ENCODE measurements at places on chromosomes 2 and 18. TPM values are rescaled to one million over a fixed set of nuclear protein-coding genes. Genes with fewer than 3 reads are reported as not detected.
A peak's percentile ranks its signal among the peaks of the same experiment; 100 is the strongest.

The LIMS3 gene
- total RNA-seq: not detected

The TUBA3E gene
- total RNA-seq: not detected

The KCNJ3 gene
- total RNA-seq: 0.17 TPM

The GNAL gene
- 0.61 TPM for total RNA-seq

The SOWAHC gene
- 19.1 TPM for total RNA-seq

The SLC5A6 gene
- 42.3 TPM for total RNA-seq

DNA sequence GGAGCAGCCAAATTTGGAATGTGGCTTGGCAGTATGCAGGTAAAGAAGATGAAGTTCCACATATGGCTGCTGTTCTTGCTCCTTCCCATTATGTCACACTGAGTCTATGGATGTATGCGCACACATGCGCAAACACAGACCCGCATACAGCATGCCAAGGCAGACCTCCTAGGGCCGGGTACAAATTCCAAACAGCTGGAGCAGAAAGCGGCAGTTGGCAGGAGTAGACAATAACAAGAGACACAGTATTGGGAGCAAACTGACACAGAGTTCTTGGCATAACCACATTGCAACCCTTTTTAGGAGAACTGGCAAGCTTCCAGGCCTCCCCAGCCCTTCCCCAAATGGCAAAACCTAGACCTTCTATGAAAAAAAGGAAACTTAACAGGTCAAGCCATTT, 268.9 kb downstream of the SP3 start:
- DNase-seq: no peak
- no peaks in the 10 kb centered on the region for H3K36me3 ChIP-seq
- H3K4me3 ChIP-seq: no peak overlapping the region

DNA sequence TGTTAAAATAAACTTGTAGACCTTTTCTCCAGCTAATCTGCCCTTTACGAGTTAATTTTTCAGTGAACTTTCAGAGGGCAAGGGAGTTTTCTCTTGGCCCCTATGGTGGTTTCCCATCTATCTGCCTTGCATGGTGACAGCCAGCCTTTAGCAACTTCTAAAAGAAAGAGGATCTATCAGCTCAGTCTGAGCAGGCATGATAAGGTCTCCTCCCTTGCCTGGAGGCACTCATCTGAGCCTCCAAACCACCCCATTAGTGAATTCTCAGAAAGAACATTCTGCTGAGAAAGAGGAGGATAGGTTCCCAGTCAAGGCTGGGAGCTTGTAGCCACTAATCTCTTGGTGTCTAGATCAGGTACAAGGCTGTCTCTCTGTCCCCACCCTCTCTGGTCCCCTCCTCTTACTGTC, 10.7 kb upstream of the GYPC start:
- H3K36me3 ChIP-seq: no peaks in the 10 kb centered on the region
- no peaks in the 10 kb centered on the region for H3K27me3 ChIP-seq
- no peaks in the 10 kb centered on the region for H3K4me1 ChIP-seq
- H3K27ac ChIP-seq: no peak overlapping the region
- DNase-seq: no peak
- H3K4me3 ChIP-seq: no peak overlapping the region

- H3K4me3 ChIP-seq: no peak overlapping the region
- no peaks in the 10 kb centered on the region for H3K4me1 ChIP-seq
- no peaks in the 10 kb centered on the region for H3K27me3 ChIP-seq
- H3K27ac ChIP-seq: no peak overlapping the region
These were observed 7.1 kb upstream of the CERS6 start for GRCh38 chr2:168448980-168449379.

DNA sequence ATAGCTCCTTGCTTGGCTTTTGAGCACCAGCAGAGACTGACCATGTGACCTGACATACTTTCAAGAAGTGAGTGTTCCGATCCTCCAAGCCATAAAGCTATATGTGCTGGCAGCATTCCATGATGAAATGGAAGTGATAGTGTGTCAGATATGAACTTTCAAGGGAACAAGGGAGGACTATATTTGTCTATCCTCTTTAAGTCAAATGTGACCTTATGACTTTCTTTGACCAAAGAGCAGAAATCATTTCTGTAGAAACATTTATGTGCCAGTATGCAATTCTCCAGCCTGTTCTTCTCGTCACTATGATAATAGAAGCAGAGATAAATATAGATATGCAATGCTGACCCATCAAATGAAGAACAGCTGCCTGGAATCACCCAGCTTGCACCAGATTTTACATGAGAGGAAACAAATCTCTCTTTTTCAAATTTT, 14.4 kb downstream of the HYCC2 start:
- H3K36me3 ChIP-seq: peaks cover 15% of the 10 kb centered on the region
- no peak overlapping the region for H3K4me3 ChIP-seq
- DNase-seq: no peak
- peaks cover 22% of the 10 kb centered on the region for H3K4me1 ChIP-seq

GRCh38 chr2:205704127-205704741, 21.9 kb downstream of the NRP2 start:
- H3K27ac ChIP-seq: no peak overlapping the region
- no peaks in the 10 kb centered on the region for H3K36me3 ChIP-seq
- no peak overlapping the region for H3K4me3 ChIP-seq
- peaks cover 49% of the 10 kb centered on the region for H3K4me1 ChIP-seq
- H3K27me3 ChIP-seq: no peaks in the 10 kb centered on the region

DNA sequence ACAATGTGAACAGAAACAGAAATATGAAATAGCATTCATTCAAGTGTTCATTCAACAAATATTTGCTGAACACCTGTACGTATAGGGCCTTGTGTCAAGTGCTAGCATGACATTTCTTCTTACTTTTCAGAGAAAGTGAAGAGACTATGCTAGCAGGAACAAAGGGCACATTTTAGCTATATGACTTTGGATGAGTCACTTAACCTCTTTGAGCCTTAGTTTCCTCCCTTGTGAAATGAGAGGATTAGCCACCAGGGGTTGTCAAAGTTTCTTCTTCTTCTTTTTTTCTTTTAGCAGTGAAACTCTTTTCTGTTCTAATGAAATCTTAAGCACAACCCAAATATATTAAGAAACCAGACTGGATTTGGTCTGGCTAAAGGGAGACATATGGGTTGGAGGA, 53.1 kb downstream of the FIGN start:
- no peaks in the 10 kb centered on the region for H3K36me3 ChIP-seq
- H3K4me3 ChIP-seq: no peak overlapping the region
- H3K27ac ChIP-seq: no peak overlapping the region

DNA sequence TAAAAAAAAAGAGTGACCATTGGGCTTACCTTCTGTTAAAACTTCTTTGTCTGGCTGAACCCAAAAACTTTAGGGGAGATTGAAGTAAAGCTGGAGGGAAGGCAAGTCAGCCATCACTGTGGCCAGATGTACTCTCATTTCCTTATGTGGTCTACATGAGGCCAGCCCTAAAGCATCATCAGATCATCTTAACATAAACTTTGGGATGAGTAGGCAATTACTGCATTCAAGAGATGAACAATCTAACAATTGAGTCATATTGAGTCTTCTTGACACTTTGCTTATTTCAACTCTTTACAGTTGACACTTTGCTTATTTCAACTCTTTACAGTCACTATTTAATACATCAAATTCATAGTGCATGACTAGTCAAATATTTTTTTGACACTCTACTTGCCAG, 155.6 kb downstream of the QPCT start:
- H3K27me3 ChIP-seq: no peaks in the 10 kb centered on the region
- DNase-seq: no peak
- H3K4me1 ChIP-seq: no peaks in the 10 kb centered on the region
- no peak overlapping the region for H3K4me3 ChIP-seq
- H3K36me3 ChIP-seq: no peaks in the 10 kb centered on the region

- H3K4me1 ChIP-seq: peaks cover 28% of the 10 kb centered on the region
- H3K4me3 ChIP-seq: no peak overlapping the region
- peaks cover 5% of the 10 kb centered on the region for H3K36me3 ChIP-seq
These were observed 218.1 kb downstream of the WDR7 start for GRCh38 chr18:56869189-56869777.

- no peak overlapping the region for H3K27ac ChIP-seq
- no peak overlapping the region for H3K4me3 ChIP-seq
- H3K27me3 ChIP-seq: no peaks in the 10 kb centered on the region
- no peaks in the 10 kb centered on the region for H3K36me3 ChIP-seq
These were observed 96.3 kb upstream of the TANK start for GRCh38 chr2:161063946-161064306.

DNA sequence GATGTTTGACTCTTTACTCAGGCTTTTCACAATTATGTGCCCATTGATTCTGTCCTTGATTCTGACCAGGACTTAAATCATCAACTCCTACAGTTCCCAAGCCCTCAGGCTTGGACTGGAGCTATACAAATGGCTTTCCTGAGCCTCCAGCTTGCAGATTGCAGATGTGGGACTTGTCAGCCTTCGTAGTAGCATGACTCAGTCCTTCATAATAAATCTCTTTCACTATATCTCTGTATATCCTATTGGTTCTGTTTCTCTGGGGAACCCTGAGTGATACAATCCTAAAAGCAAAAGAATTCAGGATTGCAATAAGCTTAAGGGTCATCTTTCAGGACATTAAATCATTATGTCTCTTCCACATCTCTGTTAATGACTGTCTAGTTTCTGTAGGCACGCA, 356.6 kb downstream of the RIT2 start:
- no peak for DNase-seq
- H3K4me1 ChIP-seq: no peaks in the 10 kb centered on the region
- no peaks in the 10 kb centered on the region for H3K27me3 ChIP-seq
- no peak overlapping the region for H3K4me3 ChIP-seq
- no peak overlapping the region for H3K27ac ChIP-seq
- H3K36me3 ChIP-seq: no peaks in the 10 kb centered on the region

DNA sequence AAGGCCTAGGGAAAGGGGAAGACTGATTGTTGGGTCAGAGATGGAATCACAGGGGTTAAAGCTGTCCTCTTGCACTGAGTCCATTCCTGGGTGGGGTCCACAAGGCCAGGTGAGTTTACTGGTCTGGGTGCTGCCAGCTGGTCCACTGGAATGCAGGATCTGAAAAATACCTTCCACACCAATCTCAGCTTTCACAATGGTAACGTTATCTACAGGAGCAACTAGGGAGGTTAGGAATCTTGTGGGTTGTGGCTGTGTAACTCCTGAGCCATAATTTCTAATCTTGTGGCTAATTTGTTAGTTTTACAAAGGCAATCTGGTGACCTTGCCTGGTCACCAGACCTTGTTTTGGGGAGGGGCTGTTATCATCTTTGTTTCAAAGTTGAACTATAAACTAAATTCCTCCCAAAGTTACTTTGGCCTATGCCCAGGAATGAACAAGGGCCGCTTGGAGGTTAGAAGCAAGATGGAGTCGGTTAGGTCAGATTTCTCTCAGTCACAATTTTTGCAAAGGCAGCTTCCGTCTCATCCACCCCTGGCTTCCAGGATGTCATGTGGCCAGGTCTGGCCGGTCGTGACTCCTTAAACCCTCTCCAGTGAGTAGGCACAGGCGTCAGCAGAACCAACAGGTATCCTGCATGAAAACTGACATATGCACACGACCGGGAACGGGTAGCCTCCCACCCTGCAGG, 123.3 kb upstream of the SH3BP4 start:
- H3K27me3 ChIP-seq: no peaks in the 10 kb centered on the region
- peak; percentile 34 for DNase-seq
- no peak overlapping the region for H3K27ac ChIP-seq
- no peak overlapping the region for H3K4me3 ChIP-seq
- H3K36me3 ChIP-seq: no peaks in the 10 kb centered on the region

- no peak for DNase-seq
- H3K27ac ChIP-seq: peak overlapping the region; percentile 41
These were observed 184.1 kb downstream of the AGAP1 start for GRCh38 chr2:235677937-235678336.
